ENCODE measurements at places on chromosomes 1 and 21. TPM values are rescaled to one million over a fixed set of nuclear protein-coding genes. Genes with fewer than 3 reads are reported as not detected.

The ACTN2 gene
- not detected for total RNA-seq

The INSRR gene
- not detected for total RNA-seq

The CAPN9 gene
- total RNA-seq, result not detected

The LRRIQ3 gene
- total RNA-seq, result 0.58 TPM

The SYPL2 gene
- total RNA-seq, result 0.17 TPM

The PEX14 gene
- 16.5 TPM for total RNA-seq

The HUNK gene
- total RNA-seq, result 1.5 TPM

The ST6GALNAC5 gene
- total RNA-seq, result 0.09 TPM

Data from A549 treated with dexamethasone at 1 μM for 4 hours (cell line).